Activated CD8-positive, alpha-beta memory T cell treated with anti-CD3 and anti-CD28 coated beads, Interleukin-2, amount 10 ng/mL, durations not matched to agents 7 days and 5 days (primary cell): ENCODE measurements at places on chromosomes 1 and 21.

- H3K4me1 ChIP-seq, result no peaks in the 10 kb centered on the region
- DNase-seq, result no peak
- H3K36me3 ChIP-seq, result no peaks in the 10 kb centered on the region
- H3K27ac ChIP-seq, result no peak overlapping the region
- no peak overlapping the region for H3K4me3 ChIP-seq
Observed at GRCh38 chr1:13900583-13900982, 200.6 kb downstream of the PRDM2 start.

- H3K36me3 ChIP-seq, result no peaks in the 10 kb centered on the region
- no peak overlapping the region for H3K27ac ChIP-seq
- peaks cover 11% of the 10 kb centered on the region for H3K27me3 ChIP-seq
Observed at GRCh38 chr1:12798911-12799310, 7.7 kb downstream of the PRAMEF1 start.

- H3K27me3 ChIP-seq, result peaks cover 50% of the 10 kb centered on the region
- H3K4me3 ChIP-seq, result no peak overlapping the region
- H3K4me1 ChIP-seq, result no peaks in the 10 kb centered on the region
- no peak overlapping the region for H3K27ac ChIP-seq
- no peaks in the 10 kb centered on the region for H3K36me3 ChIP-seq
Observed at GRCh38 chr1:181493885-181494284, 10.6 kb downstream of the CACNA1E start.

DNA sequence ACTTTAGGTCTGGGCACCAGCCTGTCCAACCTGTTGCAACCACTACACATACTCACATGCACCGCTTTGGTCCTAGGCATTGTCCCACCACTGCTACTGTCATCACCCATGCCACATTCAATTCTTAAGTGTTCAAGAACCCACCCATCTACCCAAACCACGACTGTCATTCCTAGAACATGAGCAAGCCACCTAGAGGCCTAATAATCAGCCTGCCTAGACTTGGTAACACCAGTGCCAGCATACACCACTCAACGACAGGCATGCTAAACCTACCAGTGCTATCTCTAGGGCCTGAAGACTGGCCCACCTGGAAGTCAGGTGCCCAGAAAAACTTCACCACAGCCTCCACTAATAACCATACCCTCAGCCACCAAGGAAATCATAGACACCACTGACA lies 532.8 kb upstream of the DEPDC1 start:
- no peak overlapping the region for H3K27ac ChIP-seq
- no peaks in the 10 kb centered on the region for H3K4me1 ChIP-seq
- no peaks in the 10 kb centered on the region for H3K36me3 ChIP-seq
- H3K4me3 ChIP-seq, result no peak overlapping the region
- no peak for DNase-seq

- no peaks in the 10 kb centered on the region for H3K27me3 ChIP-seq
- no peak overlapping the region for H3K27ac ChIP-seq
- no peaks in the 10 kb centered on the region for H3K36me3 ChIP-seq
- DNase-seq, result no peak
- no peak overlapping the region for H3K4me3 ChIP-seq
- no peaks in the 10 kb centered on the region for H3K4me1 ChIP-seq
Observed at GRCh38 chr21:29825936-29826335, 113.9 kb downstream of the GRIK1 start.

DNA sequence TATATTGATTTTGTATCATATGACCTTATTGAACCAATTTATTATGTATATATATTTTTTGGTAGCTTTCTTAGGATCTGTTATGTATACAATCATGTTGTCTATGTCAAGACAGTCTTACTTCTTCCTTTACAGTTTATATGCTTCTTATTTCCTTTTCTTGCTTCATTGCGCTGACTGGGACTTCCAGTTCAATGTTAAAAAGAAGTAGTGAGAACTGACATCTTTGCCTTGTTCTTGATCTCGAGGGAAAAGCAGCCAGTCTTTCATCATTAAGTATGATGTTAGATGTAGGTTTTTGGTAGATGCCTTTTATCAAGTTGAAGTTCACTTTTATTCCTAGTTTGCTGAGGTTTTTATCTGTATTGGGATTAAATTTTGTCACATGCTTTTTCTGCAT lies 17.5 kb downstream of the MAN1C1 start:
- peaks cover 66% of the 10 kb centered on the region for H3K36me3 ChIP-seq
- DNase-seq, result no peak
- H3K4me3 ChIP-seq, result no peak overlapping the region
- peaks cover 21% of the 10 kb centered on the region for H3K27me3 ChIP-seq

GRCh38 chr21:19565587-19565986 lies 1162.0 kb upstream of the TMPRSS15 start:
- no peaks in the 10 kb centered on the region for H3K27me3 ChIP-seq
- no peaks in the 10 kb centered on the region for H3K36me3 ChIP-seq
- H3K4me3 ChIP-seq, result no peak overlapping the region
- no peaks in the 10 kb centered on the region for H3K4me1 ChIP-seq
- no peak for DNase-seq

DNA sequence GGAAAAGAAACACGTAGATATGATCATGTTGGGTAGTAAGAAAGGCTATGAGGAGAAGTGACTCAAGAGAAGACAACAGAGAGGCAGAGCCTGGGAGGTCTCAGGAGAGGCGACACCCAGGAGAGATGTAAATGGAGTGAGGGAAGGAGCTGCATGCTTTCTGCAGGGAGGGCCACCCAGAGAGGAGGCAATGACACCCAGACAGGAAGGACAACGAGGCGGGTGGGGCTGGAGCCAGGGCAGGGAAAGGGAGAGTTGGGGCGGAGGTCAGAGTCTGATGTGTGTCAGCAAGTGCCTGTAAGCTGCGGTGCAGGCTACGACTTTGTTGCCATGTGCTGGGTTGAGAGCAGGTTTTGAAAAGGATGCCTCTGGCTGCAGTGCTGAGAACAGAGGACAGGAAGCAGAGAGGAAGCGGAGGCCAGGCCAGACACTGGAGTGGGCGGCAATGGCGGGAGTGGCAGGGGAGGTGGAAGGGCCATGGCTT lies 31.3 kb downstream of the SLC1A7 start:
- H3K36me3 ChIP-seq, result no peaks in the 10 kb centered on the region
- H3K4me3 ChIP-seq, result no peak overlapping the region
- H3K27me3 ChIP-seq, result peaks cover 10% of the 10 kb centered on the region
- no peak for DNase-seq
- peaks cover 8% of the 10 kb centered on the region for H3K4me1 ChIP-seq

DNA sequence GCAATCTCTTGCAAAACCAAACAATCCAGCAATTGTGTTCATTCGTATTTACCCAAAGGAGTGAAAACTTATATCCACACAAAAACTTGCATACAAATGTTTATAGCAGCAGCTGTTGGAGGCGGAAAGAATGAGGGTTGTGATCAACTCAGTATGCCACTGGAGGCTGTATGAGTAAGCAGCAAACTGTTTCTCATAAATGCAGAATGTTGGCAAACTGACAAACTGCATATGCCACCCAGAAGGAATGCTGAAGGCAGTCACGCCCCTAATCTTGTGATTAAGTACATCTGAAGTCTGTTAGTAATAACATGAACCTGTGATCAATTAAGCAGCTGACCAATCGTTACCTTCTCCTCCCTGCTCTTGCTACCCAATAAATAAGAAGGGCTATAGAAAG lies 60.5 kb upstream of the CR2 start:
- H3K36me3 ChIP-seq, result peaks cover 5% of the 10 kb centered on the region
- H3K27me3 ChIP-seq, result peaks cover 6% of the 10 kb centered on the region
- H3K4me1 ChIP-seq, result no peaks in the 10 kb centered on the region
- DNase-seq, result no peak
- no peak overlapping the region for H3K27ac ChIP-seq

DNA sequence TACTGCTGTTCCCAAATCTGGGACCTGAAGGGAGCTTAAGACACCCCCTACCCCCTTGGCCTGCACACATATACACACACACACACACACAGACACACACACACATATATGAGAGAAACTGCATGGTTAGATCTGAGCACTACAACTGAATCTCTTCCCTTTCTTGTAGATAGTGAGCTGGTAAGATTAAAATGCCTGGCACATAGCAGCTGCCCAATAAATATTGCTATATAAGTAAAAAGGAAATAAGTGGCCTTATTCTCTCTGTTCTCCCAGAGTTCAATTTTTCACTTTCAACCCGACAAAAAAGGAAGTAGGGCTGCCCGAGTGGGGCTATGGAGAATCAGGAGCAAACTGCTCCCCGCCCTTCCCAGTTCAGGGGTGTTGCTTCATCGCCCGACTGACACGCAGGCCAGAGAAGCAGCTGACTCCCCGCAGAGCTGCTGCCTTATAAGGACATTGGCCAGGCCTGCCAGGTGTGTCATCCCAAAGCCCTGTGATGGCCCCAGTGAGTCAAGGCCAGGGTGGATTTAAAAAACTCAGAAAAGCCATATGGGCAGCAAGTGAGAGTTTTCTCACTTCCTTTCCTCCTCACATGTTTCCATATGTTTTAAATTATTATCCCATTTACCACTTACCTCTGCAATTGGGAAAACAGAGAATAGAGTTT lies 106.5 kb upstream of the SLC44A3 start:
- DNase-seq, result no peak
- H3K27ac ChIP-seq, result no peak overlapping the region
- no peak overlapping the region for H3K4me3 ChIP-seq
- no peaks in the 10 kb centered on the region for H3K4me1 ChIP-seq

DNA sequence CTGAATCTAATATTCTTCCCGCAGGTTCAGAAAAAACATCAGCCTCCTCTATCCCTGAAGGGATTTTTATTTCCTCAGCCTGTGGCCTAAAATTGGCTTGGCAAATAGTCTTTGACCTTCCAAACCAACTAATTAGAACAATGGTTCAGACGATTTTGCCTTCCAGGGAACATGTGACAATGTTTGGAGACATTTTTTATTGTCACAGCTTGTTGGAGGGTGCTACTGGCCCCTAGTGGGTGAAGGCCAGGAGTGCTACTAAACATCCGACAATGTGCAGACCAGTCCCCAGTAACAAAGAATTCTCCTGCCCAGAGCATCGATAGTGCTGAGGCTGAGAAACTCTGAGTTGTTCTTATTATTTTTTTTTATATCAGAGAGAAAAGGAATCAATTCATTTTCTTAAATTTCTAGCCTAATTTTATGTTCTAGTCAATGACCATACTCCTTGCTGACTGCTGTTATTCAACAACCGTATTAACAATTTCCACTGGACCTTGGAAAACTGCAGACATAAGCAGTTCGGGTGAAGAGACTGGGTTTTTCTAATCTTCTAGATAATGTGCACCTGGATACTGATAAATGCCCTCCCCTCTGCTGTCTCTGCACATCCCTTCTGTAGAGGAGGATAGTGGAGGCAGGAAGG lies 280.7 kb downstream of the LMX1A start:
- no peaks in the 10 kb centered on the region for H3K36me3 ChIP-seq
- DNase-seq, result no peak
- no peak overlapping the region for H3K4me3 ChIP-seq
- H3K4me1 ChIP-seq, result no peaks in the 10 kb centered on the region

DNA sequence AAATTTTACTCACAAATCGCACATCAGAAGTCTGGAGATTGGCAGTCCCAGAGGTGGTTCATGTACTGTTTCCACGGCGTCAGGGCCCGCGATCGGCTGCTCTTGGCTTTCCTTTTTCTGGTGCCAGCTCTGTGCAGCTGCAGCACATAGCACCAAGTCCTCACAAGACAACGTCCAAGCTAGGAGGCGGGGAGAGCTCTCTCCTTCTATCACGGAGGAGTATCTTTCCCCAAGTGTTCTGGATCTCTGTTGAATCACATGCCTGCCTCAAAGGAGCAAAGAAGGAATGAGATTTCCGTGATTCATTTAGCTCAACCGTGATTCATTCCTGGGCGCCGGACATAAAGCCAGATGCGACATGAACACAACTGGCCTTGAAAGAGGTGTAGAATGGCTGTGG lies 25.5 kb downstream of the MT1HL1 start:
- no peaks in the 10 kb centered on the region for H3K4me1 ChIP-seq
- no peak overlapping the region for H3K4me3 ChIP-seq
- H3K27ac ChIP-seq, result no peak overlapping the region
- no peak for DNase-seq
- no peaks in the 10 kb centered on the region for H3K36me3 ChIP-seq

- no peak overlapping the region for H3K27ac ChIP-seq
- H3K27me3 ChIP-seq, result no peaks in the 10 kb centered on the region
- no peak for DNase-seq
- peaks cover 9% of the 10 kb centered on the region for H3K36me3 ChIP-seq
Observed at GRCh38 chr1:234944439-234945344, 183.9 kb downstream of the TOMM20 start.

DNA sequence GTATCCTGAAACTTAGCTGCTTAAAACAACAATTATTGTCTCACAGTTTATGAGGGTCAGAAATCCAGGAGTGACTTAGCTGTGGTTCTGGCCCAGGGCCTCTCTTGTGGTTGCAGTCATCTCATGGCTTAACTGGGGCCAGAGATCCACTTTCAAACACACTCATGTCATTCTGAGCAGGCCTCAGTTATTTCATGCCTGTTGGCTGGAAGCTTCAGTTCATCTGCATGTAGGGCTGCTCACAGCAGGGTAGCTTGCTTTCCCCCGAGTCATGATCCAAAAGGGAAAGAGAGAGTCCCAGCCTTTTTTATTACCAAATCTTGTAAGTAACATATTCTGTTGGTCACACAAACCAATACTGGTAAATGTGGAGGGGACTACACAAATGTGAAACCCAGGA lies 96.6 kb upstream of the B3GALT2 start:
- H3K27ac ChIP-seq, result no peak overlapping the region
- DNase-seq, result no peak
- H3K4me3 ChIP-seq, result no peak overlapping the region
- no peaks in the 10 kb centered on the region for H3K4me1 ChIP-seq
- peaks cover 11% of the 10 kb centered on the region for H3K36me3 ChIP-seq
- no peaks in the 10 kb centered on the region for H3K27me3 ChIP-seq

GRCh38 chr1:167697667-167698141 lies 24.1 kb upstream of the MPZL1 start:
- no peak overlapping the region for H3K4me3 ChIP-seq
- DNase-seq, result no peak
- no peak overlapping the region for H3K27ac ChIP-seq
- H3K4me1 ChIP-seq, result no peaks in the 10 kb centered on the region
- H3K36me3 ChIP-seq, result peaks cover 66% of the 10 kb centered on the region
